ENCODE measurements at places on chromosomes 12 and 14.

- DNase-seq: no peak
Observed at GRCh38 chr12:93442411-93443340, 929 bp upstream of the UBE2N start.

DNA sequence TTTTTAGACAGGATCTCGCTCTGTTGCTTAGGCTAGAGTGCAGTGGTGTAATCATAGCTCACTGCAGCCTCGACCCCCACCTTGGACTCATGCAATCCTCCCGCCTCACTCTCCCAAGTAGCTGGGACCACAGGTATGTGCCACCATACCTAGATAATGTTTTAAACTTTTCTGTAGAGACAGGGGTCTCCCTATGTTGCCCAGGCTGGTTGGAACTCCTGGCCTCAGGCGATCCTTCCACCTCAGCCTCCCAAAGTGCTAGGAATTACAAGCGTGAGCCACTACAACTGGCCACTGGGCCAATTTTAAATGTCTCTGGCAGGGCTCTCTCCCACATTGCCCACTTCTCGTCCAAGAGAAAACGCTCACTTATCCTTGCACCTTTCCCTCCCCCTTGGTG is 66.5 kb upstream of the DACT1 start:
- no peak for DNase-seq

GRCh38 chr12:67803278-67803993 is 154.9 kb downstream of the DYRK2 start:
- DNase-seq: no peak

GRCh38 chr14:94923786-94924185 is 153.9 kb upstream of the GSC start:
- no peak for DNase-seq

GRCh38 chr14:81991998-81992397 is 458.3 kb upstream of the SEL1L start:
- no peak for DNase-seq

GRCh38 chr12:111410431-111411184 is 4.9 kb downstream of the SH2B3 start:
- no peak for DNase-seq

DNA sequence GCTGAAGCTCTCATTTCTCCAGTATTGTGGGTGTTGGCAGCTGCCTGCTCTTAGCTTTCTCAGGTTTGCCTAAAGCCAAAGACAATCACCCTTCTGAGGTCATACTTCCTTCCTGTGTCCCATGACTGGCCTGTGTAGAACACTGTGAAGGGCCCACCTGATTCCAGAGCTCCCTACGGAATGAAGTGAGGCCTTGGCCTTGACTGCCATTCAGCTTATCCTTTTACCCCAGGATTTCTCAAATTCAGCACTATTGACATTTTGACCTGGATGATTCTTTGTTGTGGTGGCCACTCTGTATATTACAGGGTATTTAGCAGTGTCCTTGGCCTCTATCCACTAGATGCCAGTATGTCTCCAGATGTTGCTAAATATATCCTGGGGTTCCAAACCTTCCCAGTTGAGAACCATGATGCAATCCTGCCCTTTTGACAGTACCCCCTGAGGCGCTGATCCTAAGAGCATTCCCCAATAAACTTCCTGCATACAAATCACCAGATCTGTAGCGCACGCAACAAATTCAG is 112.3 kb upstream of the KRR1 start:
- DNase-seq: no peak

DNA sequence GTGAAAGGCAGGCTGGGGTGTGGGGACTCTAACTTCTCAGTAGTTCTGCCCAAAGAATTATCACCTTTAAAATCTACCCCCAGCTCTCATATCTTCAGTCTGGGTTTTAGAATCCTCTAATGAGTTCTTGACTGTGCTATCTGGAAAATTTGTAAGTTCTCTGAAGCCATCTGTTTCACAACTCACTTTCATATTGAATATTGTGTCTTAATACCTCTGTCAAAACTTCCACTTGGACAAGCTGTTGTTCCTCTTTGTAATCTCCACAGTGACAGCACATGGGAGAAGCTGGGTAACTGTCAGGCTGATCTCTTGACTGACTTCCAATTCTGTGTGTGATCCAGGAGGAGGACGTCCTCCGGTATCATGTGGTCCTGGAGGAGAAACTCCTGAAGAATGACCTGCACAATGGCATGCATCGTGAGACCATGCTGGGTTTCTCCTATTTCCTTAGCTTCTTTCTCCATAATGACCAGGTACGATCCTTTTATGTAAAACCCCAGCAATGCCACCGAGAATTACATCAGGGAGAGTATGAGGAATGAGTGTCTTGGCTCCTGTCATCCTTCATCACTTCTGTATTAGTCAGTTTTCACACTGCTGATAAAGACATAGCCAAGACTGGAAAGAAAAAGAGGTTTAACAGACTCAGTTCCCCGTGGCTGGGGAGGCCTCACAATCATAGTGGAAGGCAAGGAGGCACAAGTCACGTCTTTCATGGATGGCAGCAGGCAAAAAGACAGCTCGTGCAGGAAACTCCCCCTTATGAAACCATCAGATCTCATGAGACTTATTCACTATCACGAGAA is 111.9 kb downstream of the STAB2 start:
- DNase-seq: no peak

- DNase-seq: peak; percentile 67
Observed at GRCh38 chr14:20697273-20698017, 8.9 kb downstream of the ANG start.
